ENCODE measurements at places on chromosomes 4 and X. TPM values are rescaled to one million over a fixed set of nuclear protein-coding genes. Genes with fewer than 3 reads are reported as not detected.

DNA sequence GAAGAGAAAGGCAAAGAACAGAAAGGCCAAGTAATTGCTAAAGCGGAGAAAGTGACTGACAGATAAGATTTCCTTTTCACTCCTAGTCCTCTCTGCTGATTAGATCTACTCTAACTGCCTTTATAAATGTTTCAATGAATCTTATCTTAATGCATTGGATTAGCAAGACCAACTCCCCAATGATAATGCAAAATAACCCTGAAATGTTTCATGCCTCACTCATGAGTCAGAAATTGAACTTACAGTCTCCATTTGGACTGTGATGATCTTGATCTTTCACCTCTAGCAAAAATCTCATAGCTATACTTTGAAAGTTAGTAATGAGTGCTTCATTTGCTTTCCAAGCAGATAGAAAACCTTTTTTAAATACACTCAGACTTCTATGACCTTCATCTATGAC, 26.5 kb downstream of the SLC10A7 start:
- DNase-seq: no peak

DNA sequence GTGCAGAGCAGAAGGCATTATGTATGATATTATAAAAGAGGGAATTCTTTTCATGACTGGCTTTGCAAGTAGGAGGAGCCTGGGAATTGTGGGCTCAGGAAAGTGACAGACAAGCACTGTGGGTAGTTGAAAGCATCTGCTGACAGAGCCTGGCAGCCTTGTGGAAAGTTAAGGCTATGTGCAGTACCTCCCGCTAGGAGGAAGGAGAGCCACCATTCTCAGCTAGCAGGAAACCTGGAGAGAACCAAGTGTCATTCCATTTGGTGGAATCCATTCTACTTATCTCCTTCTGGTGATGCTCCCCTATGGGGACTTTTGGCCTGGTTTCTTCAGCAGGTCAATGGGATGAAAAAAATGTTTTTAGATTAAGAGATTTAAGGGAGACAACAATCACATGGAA, 81.8 kb downstream of the ASB9 start:
- no peak for DNase-seq

GRCh38 chrX:118973389-118974087, 880 bp upstream of the LONRF3 start:
- DNase-seq: no peak

DNA sequence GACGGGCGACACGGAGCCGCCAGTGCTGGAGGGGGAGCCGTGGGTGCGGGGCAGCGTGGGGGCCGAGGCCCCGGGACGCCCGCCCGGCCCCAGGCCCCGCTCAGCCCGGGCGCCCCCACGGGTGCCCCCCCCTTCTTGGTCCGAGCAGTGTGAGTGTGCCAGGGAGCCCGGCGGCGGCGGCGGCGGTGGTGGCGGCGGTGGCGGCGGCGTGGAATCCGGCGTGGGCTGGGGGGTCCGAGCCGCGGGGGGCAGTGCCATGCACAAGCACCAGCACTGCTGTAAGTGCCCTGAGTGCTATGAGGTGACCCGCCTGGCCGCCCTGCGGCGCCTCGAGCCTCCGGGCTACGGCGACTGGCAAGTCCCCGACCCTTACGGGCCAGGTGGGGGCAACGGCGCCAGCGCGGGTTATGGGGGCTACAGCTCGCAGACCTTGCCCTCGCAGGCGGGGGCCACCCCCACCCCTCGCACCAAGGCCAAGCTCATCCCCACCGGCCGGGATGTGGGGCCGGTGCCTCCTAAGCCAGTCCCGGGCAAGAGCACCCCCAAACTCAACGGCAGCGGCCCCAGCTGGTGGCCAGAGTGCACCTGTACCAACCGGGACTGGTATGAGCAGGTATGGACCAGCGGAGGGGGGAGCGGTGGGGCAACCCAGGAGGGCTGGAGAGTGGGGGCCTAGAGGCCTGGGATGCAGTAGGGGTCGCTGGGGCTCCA, 466 bp downstream of the DLG3 start:
- DNase-seq: no peak

DNA sequence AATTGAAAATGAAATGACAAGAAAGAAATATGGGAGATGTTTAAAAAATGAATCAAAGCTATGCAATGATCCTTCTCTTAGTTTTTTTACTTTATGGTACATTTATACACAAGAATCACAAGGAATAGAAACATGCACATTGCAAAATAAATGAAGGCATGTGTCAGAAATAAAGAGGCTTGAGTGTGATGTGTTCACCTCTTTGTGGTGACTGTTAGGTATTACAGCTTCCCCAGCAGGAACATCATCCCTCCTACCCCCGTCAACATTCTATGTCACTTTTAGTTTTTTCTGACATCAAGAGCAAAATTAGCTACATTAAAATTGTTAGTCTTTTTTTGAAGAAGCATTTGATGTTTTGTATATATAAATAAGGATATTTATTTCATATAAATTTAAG, 214.8 kb downstream of the SLC4A4 start:
- peak; percentile 50 for DNase-seq

- DNase-seq: no peak
These were observed 112.4 kb upstream of the LSM6 start for GRCh38 chr4:146063143-146063542.

DNA sequence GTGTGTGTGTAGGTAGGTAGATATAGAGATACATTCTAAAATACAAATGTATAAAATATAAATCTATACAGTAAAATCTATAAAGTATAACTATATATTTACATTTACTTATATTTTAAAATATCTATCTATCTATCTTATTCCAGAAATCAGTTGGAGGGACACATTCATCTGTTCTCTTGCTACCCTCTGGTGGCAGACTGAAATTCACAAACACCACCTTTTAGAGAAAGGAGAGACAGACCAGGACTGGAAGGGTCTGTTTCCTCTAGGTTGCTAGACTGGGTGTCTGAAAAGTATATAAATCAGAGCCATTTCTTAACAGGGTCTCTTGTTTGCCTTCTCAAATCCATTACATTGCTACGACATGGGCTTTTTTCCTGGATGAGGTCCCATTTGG, 343.0 kb downstream of the OPHN1 start:
- DNase-seq: peak; percentile 4

- peak; percentile 89 for DNase-seq
These were observed 39.9 kb downstream of the FAM149A start for GRCh38 chr4:186144198-186144945.

DNA sequence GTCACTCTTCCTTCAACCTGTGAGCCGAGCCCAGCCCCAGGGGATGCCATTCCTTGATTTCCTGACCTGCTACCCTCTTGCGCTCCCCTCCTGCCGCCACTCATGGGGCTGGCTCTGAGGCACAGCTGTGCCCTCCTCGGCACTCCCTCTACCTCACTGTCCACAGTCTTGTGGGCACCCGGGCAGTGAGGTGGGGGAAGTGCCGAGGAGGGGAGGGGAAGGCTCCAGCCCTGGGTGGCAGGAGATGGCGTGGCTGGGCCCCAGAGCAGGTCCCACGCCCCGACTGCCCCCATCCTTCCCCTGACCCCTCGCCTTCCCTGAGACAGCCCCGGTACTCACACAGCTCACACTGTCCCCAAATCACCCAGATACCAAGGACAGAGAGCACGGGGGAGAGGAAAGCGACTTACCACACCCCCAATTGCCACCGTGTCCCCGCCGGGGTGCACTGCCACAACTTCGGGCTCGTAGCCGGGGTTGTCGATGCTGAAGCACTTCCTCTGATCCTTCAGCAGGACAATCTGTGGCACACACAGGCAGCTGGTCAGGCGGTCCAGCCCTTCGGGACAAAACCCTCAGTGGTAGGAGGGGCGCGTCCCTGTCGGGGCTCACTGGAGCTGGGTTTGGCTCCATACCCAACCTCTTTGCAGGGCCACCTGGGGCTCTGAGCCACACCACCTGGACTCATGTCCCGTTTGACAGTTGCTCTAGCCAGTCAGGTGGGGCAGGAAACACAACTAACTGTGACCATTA, 37.9 kb downstream of the WDR1 start:
- no peak for DNase-seq

GRCh38 chrX:38627683-38628082, 66.3 kb downstream of the TSPAN7 start:
- no peak for DNase-seq

GRCh38 chr4:28469886-28470285, 1609.2 kb downstream of the STIM2 start:
- no peak for DNase-seq

DNA sequence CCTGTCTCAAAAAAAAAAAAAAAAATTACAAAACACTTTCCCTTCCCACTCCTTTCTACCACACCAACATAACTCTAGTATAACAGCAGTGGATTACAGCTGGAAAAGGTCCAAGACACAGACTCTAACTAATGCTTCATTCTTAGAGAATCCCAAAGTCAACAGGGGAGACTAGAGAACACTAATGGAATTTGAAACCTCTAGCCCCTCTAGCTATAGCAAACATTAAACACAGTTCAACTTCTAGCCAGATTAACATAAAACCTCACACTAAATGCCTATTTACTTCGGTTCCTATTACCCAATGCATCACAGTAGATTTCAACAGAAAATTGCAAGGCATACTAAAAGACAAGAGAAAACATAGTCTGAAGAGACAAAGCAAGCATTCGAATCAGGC, 10.5 kb upstream of the DHX15 start:
- peak; percentile 73 for DNase-seq

GRCh38 chr4:67926485-67926884, 36.8 kb downstream of the TMPRSS11A start:
- no peak for DNase-seq

- no peak for DNase-seq
These were observed 198.4 kb downstream of the PALLD start for GRCh38 chr4:168695288-168695687.

DNA sequence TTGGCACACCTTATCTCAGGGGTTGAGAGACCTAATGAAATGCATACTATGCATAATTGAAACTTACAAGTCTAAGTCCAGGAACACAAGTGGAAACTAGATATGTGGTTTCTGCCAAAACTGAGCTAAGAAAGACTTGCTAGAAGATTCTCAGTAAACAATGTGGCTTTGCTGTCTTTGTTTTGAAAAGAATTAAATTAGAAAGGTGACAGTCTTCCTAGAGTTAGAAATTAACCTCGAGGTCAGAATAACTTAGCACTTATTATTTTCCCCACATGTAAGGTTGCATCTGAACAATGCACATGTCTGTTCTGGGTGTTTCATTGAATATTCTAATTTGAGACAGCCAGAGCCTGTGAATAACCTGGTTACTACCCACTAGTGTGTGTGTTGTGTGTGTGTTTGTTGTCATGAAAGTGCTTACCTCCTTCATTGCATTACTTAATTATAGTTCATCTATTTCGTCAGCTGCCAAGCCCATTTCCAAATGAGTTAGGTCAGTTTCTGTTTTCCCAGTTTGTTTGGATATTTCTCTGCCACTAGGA, 1.5 kb downstream of the EREG start:
- DNase-seq: no peak

- DNase-seq: peak; percentile 64
These were observed 226.8 kb upstream of the LNX1 start for GRCh38 chr4:53818104-53818503.

GRCh38 chrX:68941385-68941952, 112.6 kb downstream of the EFNB1 start:
- DNase-seq: no peak

- no peak for DNase-seq
These were observed 187.3 kb upstream of the RASGEF1B start for GRCh38 chr4:81659051-81659450.

- DNase-seq: no peak
These were observed 249.9 kb downstream of the PRDM5 start for GRCh38 chr4:120672558-120673147.

GRCh38 chrX:81202456-81202819, 536 bp downstream of the SH3BGRL start:
- DNase-seq: no peak

- peak; percentile 4 for DNase-seq
These were observed 236.9 kb upstream of the CTSO start for GRCh38 chr4:156190615-156191014.

DNA sequence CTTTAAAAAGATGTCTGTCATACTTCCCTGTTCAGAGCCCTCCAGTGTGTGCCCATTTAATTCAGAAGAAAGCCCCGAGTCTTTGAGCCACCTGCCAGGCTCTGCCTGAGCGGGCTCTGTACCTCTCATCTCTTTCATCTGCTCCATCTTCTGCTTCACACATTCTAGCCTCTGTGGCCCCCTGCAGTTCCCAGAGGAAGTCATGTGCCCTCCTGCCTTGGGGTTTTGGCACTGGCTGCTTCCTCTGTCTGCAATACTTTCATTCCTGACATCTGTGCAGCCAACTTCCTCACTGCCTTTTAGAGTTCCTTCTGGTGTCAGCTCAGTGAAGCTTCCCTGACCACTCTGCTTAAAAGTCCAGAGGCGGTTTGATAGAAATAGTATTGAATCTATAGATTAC, 6.2 kb upstream of the STK32B start:
- DNase-seq: no peak

GRCh38 chrX:85243761-85244449, at the start of the genes SATL1 and ZNF711:
Gene SATL1 (minus strand): TSS chrX:85243779. CDS start chrX:85108968, 134,811 bp downstream.
Gene ZNF711 (plus strand): TSS chrX:85243991. CDS start chrX:85247573, 3,582 bp downstream.
- peak; percentile 92 for DNase-seq

- no peak for DNase-seq
These were observed 131.7 kb upstream of the INTU start for GRCh38 chr4:127501103-127501502.

DNA sequence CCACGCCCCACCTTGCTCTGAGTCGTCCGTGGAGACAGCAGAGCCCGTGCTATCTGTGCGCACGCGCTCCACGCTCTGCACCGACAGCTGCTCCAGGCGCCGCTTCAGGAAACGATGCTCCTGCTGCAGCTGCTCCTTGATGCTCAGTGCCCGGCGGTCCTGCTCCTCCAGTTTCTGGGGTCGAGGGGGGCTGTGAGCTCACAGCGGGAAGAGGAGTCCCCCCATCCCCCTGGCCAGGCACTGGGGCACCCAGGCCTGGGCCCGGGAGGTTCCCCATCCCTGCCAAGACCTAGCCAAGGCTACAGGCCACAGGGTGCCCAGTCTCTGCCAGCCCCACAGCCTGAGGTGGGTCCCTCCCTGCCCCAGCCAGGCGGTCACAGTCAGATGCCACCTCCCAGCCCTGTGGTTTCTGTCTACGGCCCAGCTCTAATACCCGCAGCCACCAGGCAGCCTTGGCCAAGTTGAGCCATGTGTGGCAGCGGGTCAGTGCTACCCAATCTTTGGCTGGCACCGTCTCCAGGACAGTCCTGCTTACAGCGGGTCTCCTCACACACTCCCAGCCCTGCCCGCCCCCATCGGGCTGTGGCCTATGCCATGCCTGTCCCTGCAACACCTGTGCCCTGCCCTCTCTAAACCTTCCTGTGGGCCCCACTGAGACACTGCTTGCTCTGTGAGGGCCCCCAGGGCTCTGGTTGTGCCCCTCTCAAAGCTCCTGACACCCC, 9.3 kb upstream of the HAUS3 start:
- DNase-seq: no peak

The PCDH10 gene
- 3.6 TPM for total RNA-seq

The DUSP21 gene
- not detected for total RNA-seq

The ATP8A1 gene
- total RNA-seq: 14.8 TPM

The NUDT11 gene
- 6.2 TPM for total RNA-seq

The FAM114A1 gene
- 129 TPM for total RNA-seq

The ADH1A gene
- not detected for total RNA-seq

The GLRB gene
- total RNA-seq: 2.8 TPM

The TCEAL6 gene
- not detected for total RNA-seq

The ZNF157 gene
- 0.92 TPM for total RNA-seq

The PABPC1L2B gene
- total RNA-seq: not detected

The INTU gene
- total RNA-seq: 14.8 TPM

The GALNT7 gene
- total RNA-seq: 29.3 TPM

The TRO gene
- total RNA-seq: 47.0 TPM

The TMEM150C gene
- total RNA-seq: 6.4 TPM

The SORBS2 gene
- 49.2 TPM for total RNA-seq
